ENCODE measurements at places on chromosomes 2 and 18. TPM values are rescaled to one million over a fixed set of nuclear protein-coding genes. Genes with fewer than 3 reads are reported as not detected.
A peak's percentile ranks its signal among the peaks of the same experiment; 100 is the strongest.

GRCh38 chr2:148675708-148676107 lies 31.2 kb downstream of the EPC2 start:
- no peak for DNase-seq

DNA sequence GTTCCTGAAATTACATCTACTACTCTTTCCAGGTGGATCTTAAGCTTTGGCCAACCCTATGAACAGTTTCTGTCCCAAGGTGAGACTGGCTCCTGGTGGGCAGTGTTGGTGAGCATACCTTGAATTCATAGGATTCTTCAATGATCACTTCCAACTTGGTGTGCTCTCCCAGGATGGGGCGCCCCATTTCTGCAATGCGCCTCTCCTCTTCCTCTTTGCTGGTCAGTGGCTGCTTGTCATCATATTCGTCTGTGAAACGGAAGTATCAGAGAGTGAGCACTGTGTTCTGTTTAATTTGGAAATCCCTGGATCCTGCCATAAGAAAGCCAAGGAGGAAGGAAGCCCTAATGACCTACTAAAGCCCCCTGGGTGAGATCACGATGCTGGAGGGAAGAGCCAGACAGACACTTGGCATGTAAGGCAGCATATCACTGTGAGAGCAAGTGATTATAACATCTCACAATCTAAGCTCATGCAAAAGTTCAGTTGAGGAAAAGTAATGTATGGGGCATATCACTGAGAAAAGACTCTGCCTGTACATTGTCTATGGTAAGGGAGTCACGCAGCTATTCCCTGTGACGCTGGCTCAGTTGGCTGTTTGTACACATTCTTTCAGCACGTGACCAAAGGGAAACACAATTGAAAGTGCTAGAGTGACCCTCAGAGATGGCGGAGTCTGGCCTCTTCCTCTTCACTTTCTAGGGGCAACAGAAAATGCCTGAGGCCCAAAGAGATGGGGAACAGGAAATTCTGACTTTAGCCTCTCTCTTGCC lies 287.0 kb downstream of the SLC8A1 start:
- no peak for DNase-seq

DNA sequence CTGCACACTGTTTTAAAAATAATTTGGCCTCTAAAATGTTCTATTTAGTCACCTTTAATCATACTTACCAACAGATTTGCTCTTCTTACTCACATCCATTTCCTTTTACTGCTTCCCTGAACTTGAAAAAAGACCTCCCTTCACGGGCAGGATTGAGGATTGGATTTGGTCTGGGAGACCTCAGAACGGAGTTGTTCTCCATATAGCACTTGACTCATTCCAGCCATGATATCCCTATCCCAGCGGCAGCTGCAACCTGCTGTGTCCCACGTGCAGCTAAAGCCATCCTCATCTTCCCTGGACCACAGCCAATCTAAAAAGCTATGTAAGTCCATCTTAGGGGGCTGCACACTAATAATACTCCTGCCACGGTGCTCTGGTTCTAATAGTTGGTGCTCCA lies 97.0 kb upstream of the PTPRM start:
- no peak for DNase-seq

GRCh38 chr2:113058998-113059960 lies at the start of gene IL36RN:
IL36RN (plus strand) TSS chr2:113059198; CDS start chr2:113059439, 241 bp downstream.
- DNase-seq = no peak

GRCh38 chr2:11527001-11527400 lies 6.8 kb upstream of the GREB1 start:
- no peak for DNase-seq

DNA sequence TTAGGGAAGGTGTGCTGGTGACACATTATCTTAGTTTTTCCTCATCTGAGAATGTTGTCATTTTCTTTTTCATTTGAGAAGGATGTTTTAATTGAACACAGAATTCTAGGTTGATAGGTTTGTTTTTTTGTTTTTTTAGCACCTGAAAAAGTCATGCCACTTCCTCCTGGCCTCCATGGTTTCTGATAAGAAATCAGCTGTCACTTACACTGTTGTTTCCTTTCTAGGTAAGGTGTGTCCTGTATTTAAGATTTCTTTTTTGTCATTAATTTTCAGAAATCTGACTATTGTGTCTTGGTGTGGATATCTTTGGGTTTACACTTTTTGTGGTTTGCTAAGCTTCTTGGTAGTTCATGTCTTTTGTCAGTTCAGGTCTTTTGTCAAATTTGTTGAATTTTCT lies 99.3 kb downstream of the ROCK1 start:
- DNase-seq = no peak

- no peak for DNase-seq
Observed at GRCh38 chr18:13175266-13175665, 43.3 kb upstream of the LDLRAD4 start.

DNA sequence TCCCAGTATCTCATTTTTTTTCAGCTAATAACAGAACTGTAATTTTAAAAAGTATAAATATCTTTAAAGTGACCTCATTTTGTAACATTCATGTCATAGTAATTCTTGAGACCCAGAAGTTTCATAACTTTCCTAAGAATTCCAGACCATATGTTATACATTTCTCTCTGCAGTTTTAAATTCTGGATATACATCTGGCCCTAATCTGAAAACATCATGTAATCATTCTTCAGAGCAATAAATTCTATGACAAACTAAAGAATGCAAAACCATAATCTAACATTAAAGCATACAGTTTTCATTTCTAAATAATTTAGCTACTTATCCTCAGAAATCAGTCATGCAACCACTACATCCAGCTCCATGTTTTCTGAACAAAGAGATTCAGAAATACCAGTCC lies 198.3 kb upstream of the SLC35G4 start:
- DNase-seq = no peak

GRCh38 chr18:14943967-14944636 lies 196.1 kb downstream of the ANKRD30B start:
- DNase-seq = peak; percentile 42

DNA sequence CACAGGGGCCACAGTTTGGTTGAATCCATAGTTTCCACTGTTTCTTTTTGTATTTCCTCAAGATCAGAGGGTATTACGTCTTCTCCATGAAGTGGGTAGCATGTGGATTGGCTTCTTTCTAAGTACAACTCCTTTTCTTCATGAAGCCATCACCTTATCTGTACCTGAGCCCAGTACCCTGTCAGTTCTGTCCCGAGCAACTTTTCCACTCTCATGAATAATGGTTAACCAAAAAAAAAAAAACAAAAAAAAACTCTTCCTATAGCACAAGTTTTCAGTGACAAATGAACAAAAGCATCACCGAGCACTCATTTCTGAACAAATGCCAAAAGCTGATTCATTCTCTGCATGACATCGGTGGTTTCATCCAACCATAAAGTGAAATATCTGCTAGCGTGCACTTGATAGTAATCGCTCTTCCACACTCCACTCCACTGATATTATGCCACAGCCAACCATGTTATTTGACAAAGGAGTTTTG lies 53.0 kb upstream of the CCDC150 start:
- DNase-seq = no peak

DNA sequence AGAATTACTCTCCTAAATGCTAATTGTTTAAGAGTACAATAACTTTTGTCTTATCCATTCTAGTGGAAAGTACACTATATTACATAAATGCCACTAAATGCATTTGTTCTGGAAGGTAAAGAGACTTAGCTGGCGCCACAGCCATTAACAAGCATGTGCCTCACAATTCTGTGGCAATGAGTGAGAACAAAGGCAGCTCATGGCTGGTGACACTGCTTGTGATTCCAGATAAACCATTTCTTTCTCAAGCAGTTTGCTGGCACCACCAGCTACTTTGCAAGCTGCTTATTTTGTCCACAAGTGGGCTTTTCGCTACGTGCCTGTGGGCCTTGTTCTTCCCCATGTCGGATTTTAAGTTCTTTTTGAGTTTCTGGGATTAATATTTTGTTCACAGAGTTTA lies 147.6 kb upstream of the SMAD7 start:
- DNase-seq = no peak

DNA sequence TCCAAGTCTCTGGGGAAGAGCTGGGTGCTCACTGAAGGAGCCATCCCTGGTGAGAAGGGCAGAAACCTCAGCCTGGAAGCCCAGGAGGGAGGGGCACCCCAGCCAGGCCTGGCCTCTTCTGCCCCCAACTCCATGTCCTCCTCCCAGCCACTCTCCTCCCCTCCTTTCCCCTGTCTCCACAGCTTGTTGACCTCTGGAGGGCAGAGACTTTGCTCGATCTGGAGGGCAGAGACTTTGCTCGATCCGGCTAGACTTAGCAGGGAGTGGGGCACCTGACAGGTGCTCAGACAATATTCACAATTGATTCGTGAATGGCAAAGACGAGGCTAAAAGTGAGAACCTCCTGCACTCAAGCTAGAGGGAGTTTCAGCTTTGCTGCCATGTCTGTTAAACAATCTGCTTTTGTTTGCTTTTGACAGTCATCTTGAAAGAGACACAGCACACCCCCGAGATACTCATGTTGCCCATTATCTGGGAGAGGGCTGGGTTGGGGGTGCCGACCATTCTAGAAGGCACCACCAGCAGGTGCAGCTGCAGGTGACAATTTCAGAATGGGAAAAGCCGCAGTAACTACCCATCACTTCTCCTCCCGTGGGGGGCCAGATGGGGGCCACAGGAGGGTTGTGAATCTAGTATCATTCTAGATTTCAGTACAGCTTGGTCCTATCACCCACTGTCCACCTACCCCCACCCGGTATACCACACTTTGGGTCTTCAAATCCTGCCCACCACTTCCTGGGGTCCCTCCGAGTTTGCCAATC lies 54.8 kb downstream of the DNMT3A start:
- DNase-seq = no peak

GRCh38 chr2:112690853-112691401 lies 29.9 kb upstream of the NT5DC4 start:
- DNase-seq = peak; percentile 90

DNA sequence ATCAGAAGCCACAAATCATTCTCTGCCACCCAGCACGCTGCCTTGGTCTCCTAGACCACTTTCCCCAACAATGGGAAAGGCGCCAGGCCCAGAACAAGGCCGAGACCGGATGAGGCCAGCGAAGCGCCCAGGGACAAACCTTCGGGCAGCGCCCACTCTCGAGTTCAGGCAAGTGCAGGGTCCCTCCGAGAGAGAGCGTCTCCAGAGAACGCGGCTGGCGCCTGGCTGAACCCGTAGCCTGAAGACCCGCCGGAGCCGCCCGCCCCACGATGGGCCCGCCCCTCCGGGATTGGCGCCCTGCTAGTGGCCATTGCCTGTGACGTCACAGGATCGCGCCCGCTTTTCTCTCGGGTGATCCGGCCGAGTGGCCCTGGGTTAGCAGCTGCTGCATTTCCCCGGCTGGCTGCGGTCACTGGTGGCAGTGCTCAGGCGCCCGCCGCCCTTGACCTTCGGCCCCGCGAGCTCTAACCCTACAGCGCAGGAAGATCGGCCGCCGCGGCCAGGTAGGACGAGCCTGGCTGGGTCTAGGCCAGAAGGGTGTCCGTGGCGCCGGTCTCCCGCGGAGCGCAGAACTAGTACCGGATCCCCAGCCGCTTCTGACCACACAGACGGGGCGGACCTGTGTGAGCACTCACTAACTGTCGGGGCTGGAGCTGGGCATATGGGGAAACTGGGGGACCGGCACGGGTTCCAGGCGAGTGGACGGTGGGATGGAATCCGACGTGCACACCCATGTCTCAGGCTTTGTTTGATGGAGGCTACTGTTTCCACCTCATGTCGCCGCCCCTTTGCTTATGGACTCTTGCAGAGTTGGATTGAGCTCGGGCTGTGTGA lies at the start of gene FAHD2A:
TSS of gene FAHD2A (plus strand) at position 339 of the 834 bp plus-strand sequence. CDS start 2,851 bp downstream, outside the sequence.
- DNase-seq = peak; percentile 99

DNA sequence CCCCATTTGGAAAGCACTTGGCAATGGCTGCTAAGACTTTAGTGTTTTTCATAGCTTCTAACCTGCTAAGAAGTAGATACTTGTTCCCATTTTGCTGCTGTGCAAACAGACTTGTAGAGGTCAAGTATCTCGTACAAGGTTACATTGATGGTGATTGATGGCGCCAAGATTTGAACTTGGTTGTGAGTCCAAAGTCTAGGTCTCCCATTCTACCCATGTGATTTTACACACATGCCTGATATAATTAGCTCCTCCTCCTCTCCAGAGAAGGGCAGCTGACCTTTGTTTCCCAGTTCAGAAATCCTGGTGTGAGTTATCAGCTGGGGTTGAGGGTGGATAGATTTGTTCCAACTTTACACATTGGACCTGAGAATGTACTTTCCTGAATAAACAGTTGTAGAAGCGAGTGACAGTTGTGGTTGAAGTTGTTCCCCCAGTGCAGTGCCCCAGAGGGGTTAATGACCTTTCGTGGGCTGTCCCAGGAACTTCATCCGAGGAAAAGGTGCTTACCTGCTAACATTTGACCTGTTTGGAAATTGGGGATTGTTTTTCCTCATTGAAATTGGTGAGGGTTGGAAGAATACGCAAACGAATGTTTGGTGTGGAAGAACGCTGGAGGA lies 10.4 kb downstream of the TCF7L1 start:
- DNase-seq = no peak

DYNAP gene
- not detected for total RNA-seq

MC5R gene
- total RNA-seq = not detected

ECEL1 gene
- total RNA-seq = 2.8 TPM

C2orf78 gene
- total RNA-seq = not detected

CD8A gene
- total RNA-seq = 1.9 TPM

BCS1L gene
- total RNA-seq = 24.6 TPM

FASTKD1 gene
- 16.8 TPM for total RNA-seq

All from posterior vena cava (tissue), 2 donors.